ENCODE measurements at places on chromosomes 16 and 17.

GRCh38 chr17:47837401-47838039 is 3.6 kb downstream of the SCRN2 start:
- no peak for DNase-seq

DNA sequence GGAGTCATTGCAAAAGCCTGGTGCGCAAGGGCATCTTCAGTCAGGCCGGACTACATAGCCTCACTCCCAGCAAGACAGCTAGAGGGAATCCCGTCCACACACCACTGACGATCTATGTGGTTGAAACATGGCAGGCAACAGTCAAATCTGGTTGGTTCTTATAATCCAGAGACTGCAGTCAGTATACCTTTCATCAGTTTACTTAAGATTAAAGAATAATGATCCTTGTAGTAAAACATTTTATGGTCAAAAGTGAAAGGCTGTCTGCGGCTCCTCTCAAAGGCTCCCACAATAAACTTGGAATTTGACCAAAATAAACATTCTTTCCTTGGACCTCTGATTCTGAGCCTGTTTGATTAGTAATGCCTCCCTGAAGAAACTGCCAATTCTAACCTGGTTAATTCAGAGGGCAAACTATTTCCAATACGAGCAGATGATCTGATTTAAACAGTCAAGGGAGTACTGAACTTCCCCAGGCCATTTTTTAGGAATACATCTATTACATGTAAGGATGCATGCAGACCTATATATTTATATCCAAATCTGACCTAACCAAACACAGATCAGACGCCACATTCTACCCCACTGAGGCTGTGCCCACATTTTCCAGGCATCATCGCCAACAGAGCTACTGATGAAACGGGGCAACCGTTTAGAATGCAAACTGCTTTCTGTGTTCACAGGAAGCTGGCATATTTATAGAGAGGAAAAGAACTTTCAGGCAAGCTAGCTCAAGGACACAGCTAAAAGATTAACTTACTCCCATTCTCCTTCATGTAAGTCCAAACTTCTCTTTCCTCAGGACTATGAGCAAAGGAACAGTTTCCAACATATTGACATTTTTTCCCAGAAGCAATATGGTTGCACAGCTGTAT is 15.3 kb upstream of the TXNDC11 start:
- DNase-seq = no peak

- no peak for DNase-seq
These were observed 8.7 kb downstream of the THRA start for GRCh38 chr17:40071313-40072039.

DNA sequence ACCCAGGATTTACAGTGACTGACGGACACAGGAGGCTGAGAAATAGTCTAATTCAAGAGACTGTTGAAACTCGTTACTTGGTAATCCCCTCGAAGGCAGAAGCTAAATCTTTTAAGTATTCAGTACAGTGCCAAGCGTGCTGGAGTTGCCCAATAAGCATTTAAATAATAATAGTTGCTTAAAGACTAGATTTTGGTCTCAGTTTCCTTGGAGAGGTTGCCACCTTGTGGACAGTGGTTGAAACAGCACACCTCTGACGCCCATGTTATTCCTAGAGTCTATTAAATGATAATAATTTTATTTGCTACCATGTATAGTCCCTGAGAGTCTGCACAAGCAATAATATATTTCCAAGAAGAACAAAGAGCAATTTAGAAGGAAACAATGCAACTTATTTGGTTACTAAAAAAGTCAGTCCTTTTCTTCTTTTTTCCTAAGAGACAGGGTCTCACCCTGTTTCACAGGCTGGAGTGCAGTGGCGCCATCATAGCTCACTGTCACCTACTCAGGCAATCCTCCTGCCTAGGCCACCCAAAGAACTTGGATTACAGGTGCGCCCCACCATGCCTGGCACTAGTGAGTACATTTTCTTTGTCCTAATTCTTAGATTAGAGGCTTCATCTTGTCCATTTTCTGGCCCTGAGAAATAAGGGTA is 138.0 kb upstream of the NUDT7 start:
- no peak for DNase-seq

DNA sequence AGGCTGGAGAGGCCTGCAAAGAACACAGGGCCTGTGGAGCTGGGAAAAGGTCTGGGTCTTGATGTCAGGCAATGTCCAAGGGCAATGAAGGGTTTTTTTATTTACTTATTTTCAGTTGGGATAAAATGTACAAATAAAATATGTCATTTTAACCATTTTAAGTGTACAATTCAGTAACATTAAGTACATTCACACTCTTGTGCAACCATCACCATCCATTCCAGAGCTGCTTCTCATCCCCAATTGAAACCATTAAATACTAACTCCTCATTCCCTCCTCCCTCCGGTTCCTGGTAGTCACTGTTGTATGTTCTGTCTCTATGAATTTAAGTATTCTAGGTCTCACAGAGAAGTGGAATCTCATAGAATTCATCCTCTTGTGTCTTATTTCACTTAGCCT is 444.7 kb downstream of the HS3ST3B1 start:
- no peak for DNase-seq

- peak; percentile 54 for DNase-seq
These were observed 141.0 kb upstream of the KCNJ18 start for GRCh38 chr17:21551081-21551881.

DNA sequence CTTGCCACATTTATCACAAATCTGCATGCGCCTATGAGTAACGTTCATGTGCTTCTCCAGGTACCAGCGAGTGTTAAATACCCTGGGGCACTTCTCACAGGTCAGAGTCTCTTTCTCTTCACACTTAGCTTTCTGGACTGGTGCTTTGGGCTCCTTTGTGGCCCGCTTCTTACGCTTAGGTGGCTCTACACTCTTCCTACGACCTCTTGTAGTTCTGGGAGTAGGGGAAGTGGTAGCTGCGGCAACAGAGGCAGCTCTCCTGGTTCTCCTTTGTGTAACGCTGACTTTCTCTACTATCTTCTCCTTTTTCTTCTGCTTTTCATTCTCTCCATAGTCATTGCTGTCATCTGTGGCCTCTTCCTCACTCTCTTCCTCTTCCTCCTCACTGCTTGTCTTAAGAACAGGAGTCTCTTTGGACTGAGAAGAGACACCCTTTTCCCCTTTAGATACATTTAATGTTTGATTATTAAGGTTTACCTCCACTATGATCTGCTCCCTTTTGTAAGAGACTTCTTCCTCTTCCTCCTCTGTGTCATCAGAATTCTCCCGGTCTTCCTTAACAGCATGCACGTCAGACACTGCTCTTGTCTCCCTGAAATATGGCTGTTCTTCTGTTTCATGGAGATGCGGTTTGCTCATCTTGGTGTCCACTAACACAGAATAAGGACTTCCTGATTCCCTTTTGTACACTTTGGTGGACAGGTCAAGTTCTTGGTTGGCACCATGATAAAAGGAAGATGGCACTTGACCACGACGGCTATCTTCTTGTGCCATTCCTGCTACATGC is 45.0 kb downstream of the ZNF652 start:
- DNase-seq = no peak

DNA sequence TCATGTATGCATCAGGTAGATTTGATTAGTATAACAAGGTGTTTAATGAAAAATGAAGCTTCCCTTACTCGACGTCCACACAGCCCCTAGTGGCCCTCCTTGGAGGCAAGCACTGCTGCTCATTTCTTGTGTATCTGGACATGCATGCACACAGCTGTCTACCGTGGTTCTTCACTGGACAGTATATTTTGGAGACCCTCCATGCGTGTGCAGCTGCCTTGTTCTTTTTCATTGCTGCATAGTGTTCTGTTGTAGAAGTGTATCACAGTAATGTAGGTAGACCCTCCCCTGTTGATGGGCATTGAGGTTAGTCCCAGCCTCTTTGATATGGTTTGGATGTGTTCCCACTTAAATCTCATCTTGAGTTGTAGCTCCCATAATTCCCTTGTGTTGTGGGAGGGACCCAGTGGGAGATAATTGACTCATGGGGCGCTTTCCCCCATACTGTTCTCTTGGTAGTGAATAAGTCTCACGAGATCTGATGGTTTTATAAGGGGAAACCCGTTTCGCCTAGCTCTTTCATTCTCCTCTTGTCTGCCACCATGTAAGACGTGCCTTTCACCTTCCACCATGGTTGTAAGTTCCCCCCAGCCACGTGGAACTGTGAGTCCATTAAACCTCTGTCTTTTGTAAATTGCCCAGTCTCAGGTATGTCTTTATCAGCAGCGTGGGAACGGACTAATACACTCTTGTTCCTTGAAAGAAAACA is 6.3 kb downstream of the CMIP start:
- no peak for DNase-seq

DNA sequence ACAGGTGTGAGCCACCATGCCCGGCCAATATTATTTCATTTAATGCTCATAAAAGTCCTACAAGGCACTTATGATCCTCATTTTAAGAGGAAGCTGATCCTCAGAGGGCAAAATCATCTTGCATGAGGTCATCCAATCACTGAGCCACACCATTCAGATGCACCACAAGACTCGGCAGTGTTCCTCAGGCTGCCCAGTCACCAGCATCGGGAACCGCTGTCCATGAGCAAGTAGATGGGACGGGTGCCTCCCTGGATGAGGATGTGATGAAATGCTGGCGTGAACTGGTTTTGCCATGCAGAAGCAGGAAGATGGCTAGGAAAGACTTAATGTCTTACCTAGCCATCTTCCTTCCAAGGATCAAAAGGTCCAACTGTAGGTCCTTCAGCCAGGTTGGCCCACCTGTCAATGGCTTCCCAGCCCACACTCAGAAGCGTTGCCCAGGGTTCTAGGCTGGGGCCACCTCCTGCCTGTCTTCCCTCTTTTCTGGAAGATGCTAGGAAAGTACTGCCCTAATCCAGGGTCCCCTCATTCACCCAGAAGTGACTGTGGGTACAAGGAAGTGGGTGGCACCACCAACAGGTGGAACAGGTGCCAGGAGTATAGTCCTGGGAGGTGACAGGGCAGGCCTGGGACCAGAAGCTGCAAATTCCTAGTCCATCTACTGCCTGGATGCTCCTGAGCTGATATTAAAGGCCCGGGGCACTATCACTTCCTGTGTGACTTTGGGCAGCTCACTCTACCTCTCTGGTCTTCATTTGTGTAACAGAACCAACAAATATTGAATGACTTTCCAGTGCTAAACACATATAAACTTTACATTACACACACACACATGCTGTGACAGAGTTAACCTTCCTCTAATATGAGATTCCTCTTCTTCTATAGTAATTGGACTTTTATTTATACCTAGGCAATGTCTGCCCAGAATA is 32.2 kb upstream of the CRYBA1 start:
- no peak for DNase-seq

- DNase-seq = no peak
These were observed 16.5 kb downstream of the CNTNAP1 start for GRCh38 chr17:42698736-42699414.

GRCh38 chr17:1455291-1455796 is 688 bp downstream of the CRK start:
- peak; percentile 16 for DNase-seq

DNA sequence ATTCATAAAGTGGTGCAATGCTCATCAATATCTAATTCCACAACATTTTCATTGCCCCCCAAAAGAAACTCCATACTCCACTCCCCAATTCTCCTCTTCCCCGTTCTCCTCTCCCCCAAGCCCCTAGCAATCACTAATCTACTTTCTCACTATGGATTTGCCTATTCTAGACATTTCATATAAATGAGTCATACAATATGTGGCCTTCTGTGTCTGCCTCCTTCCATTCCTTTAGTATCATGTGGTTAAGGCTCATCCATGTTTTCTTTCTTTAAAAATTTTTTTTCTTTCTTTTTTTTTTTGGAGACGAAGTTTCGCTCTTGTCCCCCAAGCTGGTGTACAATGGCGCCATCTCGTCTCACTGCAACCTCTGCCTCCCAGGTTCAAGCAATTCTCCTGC is 56.3 kb upstream of the HAS3 start:
- DNase-seq = no peak

- no peak for DNase-seq
These were observed 542.1 kb downstream of the XYLT1 start for GRCh38 chr16:16928532-16929109.

DNA sequence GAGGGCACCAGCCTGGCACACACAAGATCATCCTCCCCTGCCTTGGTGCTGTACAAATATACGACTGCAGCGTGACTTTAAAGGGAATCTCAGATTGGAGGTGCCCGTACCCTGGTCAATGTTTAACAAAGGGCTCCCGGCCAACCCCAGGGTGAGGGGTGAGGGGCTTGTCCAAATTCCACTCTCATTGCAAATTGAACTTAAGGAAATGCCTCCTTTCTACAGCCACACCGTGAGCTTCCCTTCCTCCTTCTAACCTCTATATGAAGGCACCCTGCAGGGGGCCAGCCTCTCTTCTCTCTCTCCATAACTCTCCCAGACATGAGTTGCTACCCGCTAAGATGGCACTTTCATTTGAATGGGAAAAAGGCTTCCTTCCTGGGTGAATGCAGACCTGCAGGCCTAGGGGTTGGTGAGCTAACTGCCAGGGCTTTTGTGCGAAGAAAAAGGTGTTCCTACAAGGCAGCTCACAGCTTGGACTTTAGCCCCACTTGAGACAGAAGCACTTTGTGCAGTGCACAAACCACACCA is 76.6 kb downstream of the IRF8 start:
- no peak for DNase-seq

DNA sequence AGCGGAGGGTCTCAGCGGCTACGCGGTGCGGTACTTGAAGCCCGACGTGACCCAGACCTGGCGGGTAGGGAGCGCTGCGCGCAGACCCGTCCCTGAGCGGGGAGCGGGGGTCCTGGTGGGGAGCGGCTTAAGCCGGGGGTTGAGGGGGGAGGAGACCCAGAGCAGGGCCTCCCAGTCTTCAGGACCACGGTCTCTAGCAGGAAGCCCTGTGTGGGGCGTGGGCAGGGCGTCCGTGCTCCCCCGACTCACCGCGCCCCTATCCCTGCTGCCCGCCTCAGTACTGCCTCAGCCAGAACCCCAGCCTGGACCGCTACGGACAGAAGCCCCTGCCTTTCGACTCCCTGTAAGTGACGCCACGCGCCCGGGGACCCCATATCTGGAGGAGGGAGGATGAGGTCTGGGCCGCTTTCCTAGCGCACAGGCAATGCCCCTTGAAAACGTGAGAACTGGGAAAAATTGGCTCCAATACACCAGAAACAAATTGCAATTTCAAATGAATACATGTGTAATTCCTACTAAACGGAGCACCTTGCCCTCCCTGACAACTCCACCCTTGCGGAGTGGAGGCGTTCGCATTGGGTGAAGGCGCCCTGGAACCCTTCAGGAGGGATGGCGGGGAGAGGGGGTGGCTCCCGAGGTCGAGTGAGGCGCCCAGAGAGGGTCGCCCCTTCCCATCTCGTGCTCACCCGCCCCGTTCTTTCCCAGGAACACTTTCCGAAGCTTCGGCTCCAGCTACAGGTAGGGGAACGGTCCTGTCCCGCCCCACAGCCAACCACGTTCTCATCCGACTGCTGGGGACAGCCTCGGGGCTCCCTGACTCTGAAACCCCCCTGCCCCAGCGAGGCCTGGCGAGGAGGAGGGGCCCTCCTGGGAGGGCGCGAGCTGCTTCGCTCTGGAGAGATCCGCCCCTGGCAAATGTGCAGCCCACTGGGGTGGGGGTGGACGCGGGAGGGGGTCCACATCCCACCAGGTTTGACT is 14.6 kb upstream of the CNGB1 start:
- DNase-seq = no peak
